ENCODE measurements at places on chromosomes 6 and 20. TPM values are rescaled to one million over a fixed set of nuclear protein-coding genes. Genes with fewer than 3 reads are reported as not detected.

TAGAP gene
- not detected for total RNA-seq

GRCh38 chr20:50246367-50247195, 56.0 kb downstream of the CEBPB start:
- DNase-seq = no peak

DNA sequence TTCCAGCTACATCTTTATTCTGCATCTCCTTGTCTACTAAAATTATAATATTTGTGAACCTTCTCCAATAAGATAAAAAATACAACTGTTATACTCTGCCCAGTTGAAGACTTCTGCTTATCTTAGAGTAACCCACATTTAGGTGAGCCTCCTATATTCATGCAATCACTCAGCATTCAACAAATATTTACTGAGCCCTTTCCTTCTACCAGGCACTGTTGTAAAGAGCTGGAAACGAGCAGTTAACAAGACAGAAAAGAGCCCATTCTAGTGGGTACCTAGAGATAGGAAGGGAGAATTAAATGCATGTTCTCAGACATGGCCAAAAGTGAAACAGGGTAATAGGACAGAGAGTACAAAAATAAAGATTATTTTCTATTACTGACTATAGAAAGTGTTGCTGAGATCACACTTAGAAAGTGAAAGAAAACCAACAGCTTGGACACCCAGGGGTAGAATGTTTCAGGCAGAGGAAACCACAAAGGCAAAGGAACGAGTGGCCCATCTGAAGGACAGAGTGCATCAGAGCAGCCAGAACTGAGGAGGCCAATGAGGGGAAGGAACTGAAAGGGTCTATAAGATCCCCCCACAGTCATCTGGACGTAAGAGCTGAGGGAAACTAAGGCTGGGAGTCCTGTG, 50.8 kb upstream of the SMLR1 start:
- no peak for DNase-seq

SLC26A8 gene
- total RNA-seq = 1.4 TPM

DNA sequence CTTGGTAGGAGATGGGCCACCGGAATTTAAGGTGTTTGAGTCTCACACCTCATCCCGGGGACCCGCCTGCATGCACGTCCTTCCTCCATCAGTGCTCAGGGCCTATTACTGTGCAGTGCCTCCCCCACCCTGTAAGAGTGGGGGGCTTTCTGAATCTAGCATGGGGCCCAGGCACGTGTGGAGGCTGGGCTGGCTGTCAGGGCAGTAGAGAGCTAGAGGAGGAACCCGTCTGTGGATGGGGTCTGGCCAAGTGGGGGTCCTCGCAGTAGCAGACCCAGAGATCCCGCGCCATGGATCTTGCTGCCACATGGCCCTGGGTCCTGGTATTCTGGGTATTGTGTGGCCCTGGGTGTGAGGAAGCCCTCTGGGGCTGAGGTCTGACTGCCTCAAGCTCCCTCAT, 42.9 kb downstream of the SRC start:
- DNase-seq = no peak

TMC2 gene
- not detected for total RNA-seq

GMEB2 gene
- 21.5 TPM for total RNA-seq

TAP2 gene
- total RNA-seq = 11.9 TPM

MAD2L1BP gene
- 33.5 TPM for total RNA-seq

DNA sequence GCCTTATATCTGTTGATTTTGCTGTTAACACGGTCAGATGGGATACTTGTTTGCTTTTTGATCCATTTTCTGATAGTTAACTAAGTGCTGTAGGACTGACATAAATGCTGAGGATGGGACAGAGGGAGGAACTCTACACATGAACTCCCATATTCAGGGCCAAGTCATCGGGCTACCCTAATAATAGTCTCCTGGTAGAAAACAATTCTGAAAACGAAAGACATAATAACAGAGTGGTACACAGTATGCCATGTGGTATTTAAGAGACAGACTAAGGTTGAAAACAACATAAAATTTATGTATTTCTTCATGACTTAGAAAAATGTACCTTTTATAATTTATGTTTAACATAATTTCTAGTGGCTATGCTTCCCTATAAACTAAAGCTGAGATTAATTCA, 12.0 kb downstream of the ID4 start:
- DNase-seq = no peak

- peak; percentile 59 for DNase-seq
Observed at GRCh38 chr6:91031581-91031980, 444.7 kb upstream of the MAP3K7 start.

GRCh38 chr6:11983306-11983705, 28.8 kb upstream of the HIVEP1 start:
- DNase-seq = no peak
